Stimulated activated CD4-positive, alpha-beta T cell treated with anti-CD3 and anti-CD28 coated beads, Interleukin-1b, Interleukin-23, amount 100 ng/mL, for 1 hour (primary cell): ENCODE measurements at places on chromosomes 6 and 20.

DNA sequence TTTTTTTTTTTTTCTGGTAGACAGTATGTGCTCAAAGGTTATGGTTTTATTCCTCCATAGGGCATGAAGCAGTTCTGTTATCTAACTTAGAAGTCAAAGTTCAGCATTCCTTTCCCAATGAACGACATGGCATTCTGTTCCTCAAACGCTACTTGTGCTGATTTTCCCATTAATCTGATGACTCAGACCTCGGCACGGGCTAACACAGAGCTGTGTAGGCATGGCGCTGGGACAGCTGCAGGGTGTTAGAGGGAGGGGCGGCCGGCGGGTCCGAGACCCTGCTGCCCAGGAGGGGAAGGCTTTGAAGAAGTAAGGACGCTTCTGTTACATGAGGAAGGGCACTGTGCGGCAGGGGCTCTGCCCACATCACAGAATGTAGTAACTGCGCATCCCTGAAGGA is 93.6 kb upstream of the AGPAT4 start:
- DNase-seq: no peak

GRCh38 chr20:36179170-36179945 is 24.8 kb downstream of the EPB41L1 start:
- no peak for DNase-seq

- DNase-seq: no peak
Measured at GRCh38 chr20:57166568-57167291, 99.7 kb downstream of the BMP7 start.

- DNase-seq: no peak
Measured at GRCh38 chr6:4853782-4854511, 77.7 kb downstream of the CDYL start.

DNA sequence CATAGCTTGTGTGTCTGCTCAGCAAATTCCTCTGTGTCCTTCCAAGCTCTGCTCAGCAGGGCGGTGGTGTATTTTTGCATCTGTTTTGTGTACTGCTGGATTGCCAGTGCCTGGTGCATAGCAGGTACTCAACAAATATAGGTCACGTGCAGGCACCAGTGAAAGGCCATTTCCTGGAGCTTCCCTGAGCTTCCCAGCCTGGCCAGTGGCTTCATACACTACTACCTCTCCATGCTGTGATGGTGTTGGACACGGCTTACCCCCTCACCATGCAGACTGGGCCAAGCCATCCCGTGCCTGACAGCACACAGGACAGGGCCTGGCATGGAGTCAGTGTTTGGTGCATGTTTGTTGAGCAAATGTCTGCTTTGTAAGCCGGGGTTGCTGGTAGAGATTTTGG is 7.7 kb upstream of the PHACTR3 start:
- no peak for DNase-seq

DNA sequence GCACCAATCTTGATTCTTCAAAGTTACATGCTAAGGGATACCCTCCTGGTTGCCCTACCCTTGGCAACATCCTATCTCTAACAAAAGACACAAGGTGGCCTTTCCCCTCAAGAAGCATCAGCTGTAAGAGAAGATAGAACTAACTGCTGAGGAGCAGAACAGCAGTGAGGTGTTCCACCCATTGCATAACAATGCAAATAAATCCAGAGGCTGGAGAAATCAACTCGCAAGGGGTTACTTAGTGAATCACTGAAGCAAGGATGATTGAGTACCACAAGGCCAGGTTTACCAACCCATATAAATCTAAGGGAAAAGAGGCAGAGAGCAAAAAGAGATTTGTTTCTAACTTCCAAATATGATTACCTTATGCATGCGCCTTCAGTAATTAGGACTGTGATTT is 36.7 kb downstream of the F13A1 start:
- no peak for DNase-seq

DNA sequence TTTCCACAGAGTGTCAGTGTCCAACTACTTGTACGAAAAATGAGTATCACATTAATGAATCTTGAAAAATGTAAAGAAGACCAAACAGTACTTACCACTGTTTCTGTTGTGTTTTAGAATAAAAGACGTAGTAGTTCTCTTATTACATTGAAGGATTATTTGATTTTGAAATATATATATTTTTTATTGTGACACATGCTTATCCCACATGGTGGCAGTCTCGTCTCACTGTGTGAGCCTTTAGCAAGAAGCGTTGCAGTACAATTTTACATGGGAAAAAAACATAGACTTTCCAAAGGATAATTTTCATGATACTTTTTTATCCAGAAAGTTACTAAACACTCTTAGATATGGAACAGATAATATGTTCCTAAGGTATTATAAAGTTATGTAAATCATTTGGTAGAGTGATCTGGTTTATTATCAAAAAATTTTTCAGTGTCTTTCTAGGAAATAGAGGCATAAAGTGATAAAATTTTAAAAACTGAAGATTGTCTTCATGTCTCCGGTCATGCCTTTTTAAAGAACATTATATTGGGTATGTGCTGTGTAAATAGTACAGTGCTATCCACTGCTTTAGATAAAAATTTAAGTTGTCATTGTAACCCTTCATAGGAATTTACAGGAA is 117.5 kb upstream of the SAMD5 start:
- no peak for DNase-seq

DNA sequence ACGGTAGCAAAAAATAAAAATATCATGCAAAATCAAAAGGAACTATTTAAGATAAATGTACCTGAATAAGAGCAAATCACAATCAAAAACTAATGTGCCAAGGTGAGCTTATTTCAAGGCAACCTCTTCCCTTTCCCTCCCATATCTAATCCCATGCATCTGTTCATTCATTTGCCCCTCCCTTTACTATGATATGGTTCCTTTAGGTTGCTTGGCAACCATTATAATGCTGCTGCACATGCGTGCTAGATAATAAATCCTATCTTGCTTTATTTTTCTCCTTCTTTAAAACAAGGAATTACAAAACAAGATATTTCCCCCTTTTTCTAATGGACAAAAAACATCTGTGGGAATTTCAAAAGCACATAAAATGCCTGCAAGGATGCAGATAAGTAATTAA is 318.2 kb upstream of the POU3F2 start:
- DNase-seq: no peak

- DNase-seq: no peak
Measured at GRCh38 chr6:132005178-132005577, 54.0 kb upstream of the CCN2 start.

- no peak for DNase-seq
Measured at GRCh38 chr20:17863577-17864292, 104.9 kb downstream of the SNX5 start.

GRCh38 chr6:16223362-16223761 is 15.0 kb upstream of the GMPR start:
- DNase-seq: no peak

DNA sequence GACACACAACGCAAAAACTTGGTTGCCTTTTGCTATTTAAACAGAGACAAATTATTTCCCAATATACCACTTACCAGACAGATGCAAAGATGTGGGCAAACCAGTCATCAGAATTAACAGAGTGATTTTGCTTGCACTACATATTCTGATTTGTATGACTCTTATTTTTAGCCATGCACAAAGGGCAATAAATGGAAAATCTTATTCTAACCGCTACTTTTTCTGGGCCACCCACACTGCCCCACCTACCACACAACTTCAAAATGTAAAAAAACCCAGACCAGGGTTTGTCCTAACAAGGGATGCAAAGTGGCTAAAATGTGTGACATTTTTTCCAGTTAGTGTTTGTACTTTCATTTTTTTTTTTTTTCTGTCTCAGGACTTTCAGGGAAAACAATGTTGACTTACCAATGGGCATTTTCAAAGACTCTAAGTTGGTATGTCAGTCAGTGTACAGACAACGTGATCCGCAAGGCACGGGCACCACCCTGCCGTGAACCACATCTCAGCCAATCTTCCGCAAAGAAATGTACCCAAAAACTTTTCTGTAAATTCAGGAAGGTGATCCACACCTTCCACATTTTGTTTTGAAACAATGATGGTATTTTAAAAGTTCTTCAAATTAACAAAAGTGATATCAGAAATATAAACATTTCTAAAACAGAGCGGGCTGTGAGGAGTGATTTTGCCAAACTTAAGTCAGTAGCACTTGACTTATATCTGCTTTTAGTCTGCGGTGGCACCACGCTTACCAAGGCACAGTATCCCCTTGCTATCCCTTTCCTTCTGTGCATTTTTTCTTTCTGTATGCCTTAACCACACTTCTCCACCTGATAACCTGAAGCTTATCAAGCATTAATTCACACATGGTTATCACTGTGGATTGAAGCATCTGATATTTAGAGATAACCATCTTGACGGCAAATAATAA is 185.6 kb downstream of the GJA10 start:
- DNase-seq: no peak

DNA sequence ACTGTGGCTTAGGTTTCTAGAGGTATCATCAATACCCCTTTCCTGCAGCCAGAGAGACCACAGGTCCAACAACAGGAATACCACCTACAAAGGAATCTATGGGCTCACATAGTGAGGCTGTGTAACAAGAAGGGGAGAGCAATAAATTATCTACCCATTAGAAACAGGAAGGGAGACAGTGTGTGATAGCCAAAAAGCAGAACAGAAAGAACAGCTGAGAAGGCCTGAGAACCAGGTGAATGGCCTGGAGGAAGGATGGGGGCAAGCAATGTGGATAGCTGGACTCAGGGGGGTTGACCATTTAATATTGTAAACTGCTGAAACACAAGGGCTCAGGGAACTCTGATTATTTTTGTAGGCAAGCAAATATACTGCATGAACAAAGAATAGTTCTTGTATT is 628.2 kb downstream of the COL12A1 start:
- DNase-seq: no peak

- DNase-seq: no peak
Measured at GRCh38 chr6:54076159-54076789, 35.0 kb upstream of the MLIP start.

DNA sequence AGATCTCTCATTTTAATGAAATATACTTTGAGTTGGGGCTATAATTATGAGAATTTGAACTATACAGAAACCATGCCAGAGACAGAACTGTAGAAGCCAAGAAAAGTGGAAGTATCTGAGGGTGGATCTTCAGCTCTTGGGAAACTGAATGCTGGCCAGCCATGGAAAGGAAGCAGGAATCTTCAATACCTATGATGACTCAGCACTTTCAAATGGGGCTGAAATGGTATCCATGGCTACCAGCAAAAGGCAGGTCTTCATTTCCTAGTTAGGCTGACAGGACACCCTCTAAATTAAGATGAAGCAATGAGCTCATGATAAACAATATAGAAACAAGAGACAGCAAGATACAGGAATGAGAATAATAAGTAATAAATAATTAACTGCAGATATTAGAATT is 171.3 kb downstream of the COL21A1 start:
- DNase-seq: no peak

- DNase-seq: no peak
Measured at GRCh38 chr6:25405442-25405841, 126.3 kb downstream of the CARMIL1 start.

DNA sequence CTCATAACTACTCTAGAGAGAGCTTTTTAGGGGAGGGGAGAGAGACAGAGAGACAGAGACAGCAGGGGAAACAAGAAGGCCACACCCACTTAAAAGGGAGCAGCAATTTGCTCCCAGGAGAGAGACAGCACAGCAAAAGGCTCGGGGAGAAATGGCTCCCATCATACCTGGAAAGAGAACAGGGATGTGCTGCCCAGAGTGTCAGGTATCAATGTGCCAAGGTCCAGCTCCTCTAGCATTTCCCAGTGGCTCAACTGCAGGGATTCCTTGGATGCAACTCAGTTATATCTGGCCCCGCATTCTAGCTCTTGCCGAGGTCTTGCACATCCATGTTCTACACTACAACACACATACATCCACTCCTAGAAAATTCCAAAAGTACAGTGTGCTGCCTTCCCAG is 304.0 kb upstream of the CDYL start:
- DNase-seq: no peak

GRCh38 chr6:133544419-133544818 is 303.3 kb downstream of the EYA4 start:
- no peak for DNase-seq

DNA sequence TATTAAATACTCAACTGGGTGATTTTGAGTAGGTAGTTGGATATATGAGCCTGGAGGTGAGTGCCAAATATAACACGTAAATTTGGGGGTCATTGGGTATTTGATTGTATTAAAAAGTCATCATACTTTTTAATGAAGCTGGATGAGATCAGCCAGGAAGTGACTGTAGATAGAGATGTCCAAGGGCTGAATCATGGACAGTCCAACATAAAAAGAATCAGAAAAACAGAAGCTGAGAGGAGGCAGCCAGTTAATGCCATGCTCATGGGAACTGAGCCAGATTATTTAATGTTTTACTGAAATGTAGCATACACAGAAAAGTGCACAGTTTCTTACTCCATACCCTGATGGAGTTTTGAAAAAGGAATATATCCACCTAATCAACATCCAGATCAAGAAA is 435.5 kb upstream of the PLCB4 start:
- DNase-seq: no peak

DNA sequence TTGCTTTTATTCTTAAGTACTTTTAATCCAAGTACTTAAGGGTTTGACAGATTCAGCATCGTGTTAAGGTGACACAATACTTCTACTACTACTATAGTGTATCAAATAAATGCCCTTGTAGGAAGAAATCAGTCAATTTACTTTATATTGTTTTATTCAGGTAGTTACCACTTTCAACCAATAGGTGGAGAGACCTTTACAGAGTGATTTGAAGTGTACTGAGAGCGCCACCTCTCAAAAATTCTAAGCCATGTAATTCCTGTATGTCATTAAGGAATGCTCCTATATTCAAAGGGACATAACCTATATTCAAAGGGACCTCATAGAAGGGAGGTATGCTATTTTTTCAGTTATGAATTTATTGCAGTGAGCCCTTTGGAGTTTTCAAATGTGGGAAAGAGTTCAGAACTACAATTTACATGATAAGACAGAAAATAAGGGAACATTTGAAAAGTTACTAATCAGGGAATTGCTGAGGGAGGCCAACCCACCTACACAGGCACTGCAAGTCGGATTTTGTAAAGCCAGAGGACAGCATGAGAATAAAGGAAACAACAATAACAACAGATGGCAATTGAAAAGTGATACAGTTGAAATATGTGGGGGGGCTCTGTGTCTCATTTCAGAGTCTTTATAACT is 955.6 kb downstream of the TBC1D32 start:
- no peak for DNase-seq

DNA sequence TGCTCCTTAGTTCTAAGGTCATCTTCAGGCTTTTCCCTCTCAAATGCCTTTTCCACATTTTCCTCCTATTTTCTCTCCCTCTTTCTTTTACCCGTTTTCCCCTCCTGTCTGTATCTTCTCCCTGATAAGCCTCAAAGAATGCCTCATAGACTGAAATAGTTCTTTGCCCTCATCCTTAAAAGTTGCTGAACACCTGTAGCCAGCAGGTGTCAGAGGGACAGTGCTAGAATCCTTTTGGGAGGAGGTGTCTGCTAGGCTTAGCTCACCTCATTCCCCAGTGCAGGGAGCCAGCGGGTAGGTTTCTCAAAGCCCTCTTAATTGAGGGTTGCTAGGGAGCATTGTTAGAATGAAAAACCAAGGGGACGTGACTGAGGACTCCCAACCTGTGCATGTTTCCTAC is 204.0 kb downstream of the TSHZ2 start:
- DNase-seq: no peak

- no peak for DNase-seq
Measured at GRCh38 chr6:22153384-22154158, 143.3 kb downstream of the PRL start.

- DNase-seq: no peak
Measured at GRCh38 chr6:169099411-169100202, 154.0 kb downstream of the THBS2 start.
